ENCODE measurements at places on chromosomes 2 and 18. TPM values are rescaled to one million over a fixed set of nuclear protein-coding genes. Genes with fewer than 3 reads are reported as not detected.

KCNJ13 gene
- not detected for total RNA-seq

GLI2 gene
- 0.64 TPM for total RNA-seq

DNA sequence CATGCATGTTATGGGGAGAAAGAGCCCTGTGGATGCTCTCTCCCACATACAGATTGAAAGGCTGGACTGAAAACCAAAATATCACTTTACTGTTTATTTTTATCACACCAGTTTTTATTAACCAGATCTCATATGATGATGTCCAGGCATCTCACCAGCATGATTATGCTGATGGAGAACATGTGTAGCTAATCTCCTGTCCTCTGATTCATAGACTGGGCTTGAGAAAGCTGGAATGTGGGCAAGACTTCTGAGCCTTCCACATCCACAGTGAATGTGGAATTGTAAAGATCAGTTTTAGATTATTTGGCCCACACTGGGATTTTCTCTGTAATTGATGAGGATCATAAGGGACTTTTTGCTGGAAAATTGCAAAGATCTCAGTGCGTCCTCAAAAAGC, 137.9 kb downstream of the ICOS start:
- no peak for DNase-seq

TRIM43 gene
- total RNA-seq = not detected

DNA sequence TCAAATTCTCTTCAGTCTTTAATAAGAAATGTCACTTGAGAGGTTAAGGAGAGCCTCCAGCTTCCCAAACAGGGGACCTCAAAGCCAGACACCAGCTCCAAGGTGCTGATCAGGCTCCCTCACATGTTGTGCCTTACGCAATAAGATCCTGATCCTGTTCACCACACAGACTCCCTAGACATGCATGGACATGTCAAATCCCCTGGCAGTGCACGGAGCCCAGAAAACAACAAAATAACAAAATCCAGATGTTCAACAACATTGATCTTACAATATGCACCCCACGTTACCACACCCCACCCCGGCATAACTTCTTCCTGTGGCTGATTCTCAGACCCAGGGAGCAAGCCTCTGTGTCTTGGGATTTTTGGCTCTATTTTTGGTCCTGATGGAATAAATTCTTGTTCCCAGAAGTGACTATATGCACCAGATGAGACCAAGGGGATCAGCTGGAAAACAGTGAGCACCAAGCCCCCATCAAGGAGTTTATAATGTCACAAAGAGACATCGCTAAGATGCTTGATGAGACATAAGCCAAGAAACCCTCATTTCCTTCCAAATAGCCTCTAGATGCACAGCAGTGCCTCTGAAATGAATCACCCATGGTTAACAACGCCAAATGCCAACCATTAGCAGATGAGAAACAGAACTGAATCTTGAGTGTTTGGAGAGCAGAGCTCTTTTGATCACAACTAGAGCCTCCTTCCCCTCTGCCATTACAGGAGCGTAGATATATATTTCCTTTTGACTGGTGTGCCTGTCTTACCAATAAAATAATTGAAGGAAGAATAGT, 198.2 kb downstream of the PRKCE start:
- peak; percentile 47 for DNase-seq

DNA sequence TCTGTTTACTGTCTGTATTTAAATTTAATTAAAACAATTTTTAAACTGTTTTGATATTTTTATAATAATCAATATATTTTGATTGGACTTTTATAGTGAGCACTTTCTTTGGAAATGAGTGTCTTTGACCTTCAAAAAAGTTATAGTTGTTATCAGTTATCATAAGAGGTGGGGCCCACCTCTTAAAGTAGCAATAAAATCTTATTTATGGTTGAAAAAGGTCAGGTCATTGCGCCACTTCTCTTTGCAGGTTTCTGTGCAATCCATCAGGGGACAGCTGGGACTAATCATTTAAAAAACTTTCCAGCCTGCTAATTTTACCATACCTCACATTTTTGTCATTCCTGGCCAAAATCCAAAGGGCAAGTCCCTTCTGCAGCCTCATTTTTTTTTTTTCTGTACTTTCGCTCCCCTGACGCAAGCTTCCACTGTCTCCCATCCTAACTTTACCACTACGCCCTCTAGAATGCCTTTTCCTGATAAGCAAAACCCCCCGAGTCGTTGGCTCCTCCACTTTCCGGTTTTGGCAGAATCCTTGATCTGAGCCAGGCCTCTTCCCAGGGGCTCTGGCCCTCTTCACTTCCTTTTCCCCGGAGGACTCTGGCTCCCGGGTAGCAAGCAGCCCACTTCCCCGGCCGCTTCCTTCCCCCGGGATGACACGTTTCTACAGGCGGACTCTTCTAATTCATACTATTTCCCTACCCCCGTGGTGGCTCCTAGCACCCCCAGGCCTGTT, 1.1 kb upstream of the SEH1L start:
- peak; percentile 84 for DNase-seq

DNA sequence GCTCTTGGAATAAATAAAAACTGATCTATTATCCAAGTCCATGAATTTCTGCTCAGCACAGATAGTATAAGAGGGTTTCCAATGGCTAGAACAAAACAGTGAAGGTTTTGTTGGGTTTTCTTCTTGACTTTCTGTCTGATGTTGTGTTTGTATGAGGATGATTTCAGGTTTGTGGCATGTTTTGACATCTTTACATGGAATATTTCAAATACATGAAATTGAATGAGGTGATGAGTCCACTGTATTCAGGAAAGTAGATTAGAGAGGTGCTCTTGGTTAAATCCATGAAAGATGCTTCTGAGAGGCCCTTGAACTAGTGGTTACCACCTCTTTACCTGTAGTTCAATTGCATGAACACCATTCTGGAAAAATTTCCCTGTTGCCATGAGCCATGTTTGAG, 84.3 kb downstream of the RAPGEF4 start:
- DNase-seq = no peak

- DNase-seq = no peak
These were observed 684.8 kb downstream of the SOCS6 start for GRCh38 chr18:70973626-70974025.

- no peak for DNase-seq
These were observed 548.8 kb upstream of the SLC39A10 start for GRCh38 chr2:195108182-195108581.

DNA sequence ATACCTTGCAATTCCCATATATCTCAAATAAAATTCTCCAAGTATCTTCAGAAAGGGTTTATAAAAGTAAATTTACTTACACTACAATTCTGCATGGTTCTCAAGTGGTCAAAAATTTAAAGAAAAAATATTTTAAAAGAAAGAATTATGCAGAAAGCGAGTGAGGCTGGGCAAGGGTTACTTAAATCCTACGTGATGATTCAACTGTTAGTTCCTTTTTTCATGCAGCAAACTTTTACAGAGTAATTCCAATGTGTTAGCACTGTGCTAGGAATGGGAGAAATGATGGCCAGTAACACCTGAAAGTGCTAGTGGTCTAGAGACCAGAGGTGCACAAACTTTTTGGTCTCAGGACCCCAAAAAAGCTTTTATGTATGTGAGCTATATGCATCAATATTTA, 133.4 kb downstream of the ATAD2B start:
- DNase-seq = no peak

DNA sequence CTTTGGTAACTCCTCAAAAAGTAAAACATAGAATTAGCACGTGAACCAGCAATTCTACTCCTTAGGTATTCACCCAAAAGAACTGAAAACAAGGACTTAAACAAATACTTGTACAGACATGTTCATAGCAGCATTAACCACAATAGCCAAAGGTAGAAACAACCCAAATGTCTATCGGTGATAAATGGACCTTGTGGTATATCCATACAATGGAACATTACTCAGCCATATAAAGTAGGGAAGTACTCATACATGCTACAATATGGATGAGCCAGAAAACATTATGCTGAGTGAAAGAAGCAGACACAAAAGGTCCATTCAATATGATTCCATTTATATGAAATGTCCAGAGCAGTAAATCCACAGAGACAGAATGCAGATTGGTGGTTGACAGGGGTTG, 182.8 kb downstream of the DNER start:
- no peak for DNase-seq

DNA sequence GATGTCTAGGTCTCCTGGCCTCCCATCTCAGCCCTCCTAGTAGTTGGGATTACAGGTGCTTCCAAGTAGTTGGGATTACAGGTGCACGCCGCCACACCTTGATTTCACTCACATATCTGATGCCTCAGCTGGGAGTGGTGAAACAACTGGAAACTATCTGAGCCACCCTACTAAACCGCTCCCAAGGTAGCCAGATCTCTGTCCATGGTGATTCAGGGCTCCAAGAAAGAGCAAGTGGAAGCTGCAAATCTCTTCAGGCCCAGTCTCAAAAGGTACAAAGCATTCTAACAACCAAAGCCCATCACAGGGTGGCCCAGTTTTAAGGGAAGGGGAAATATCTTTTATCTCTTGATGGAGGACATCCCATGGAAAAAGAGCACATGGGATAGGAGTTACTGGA, 19.0 kb downstream of the C1GALT1C1L start:
- DNase-seq = no peak

DNA sequence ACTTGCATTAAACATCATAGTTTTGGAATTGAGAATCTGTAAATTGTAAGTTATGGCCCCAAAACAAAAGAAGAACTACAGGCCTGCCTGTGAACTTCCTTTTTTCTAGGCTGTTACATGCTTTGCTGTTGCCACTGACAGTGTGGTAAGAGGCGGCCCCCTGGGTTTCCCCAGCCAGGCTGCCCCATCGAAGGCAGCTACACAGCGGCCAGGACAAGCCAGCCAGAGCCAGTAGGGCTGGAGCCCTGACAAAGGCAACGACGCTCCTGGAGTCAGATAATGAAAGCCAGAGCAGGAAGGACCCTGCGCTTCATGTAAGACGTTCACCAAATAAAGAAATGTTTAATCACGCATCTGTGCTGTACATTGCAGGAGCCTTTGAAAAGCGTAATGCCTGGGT, 55.0 kb downstream of the ANKRD44 start:
- DNase-seq = no peak

DNA sequence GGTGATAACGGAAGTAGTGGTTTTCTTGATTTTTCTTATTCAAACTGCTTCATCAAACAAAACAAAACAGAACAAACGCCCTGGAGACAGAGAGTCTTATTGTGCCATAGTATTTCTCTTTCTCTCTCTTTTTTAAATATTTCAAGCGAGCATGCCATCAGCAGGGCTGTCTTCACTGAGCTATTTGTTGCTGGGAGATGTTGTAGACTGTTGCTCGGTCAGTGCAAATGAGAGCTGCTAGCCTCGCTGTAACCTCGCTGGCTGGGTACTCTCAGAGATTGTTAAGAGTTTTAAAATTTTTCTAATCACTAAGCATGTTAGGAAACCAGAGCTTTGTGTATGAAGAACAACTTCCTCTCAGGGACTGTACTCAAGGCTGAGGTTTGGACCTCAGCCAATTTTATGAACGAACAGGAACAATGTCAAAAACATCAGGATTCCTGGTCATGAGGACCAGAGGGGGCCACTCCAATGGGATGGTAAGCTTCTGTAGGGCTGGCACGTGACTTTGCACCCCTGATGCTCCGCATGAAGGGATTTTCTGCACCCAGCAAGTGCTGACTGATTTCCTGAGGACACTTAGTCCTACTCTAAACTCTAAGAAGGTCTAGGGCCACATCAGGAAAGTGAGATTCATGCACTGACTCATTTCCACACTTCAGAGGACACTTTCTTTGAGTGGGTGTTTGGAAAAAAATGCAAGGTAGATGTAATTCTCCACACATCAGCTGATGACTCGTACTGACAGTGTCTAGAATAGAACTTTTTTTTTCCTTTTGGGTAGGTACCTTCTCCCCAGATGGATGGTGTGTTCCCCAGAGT, 59.8 kb upstream of the IL1R1 start:
- DNase-seq = peak; percentile 84

DNA sequence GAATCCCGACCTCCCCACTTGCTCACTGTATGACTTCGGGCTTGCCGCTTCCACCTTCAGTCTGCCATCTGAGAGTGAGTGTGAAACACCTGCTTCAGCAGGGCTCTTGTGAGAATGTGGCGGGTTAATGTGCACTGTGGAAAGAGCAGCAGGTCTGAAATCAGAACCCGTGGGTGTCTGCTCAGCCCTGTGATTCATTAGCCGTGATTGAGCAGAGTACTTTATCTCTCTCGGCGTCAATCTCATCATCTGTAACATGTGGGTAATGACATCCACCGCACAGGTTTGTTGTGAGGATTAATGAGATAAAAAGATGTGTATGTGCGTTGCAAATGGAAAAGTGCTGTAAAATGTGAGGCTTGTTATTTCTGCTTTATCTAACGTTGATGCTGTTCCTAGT, 128.6 kb downstream of the LRATD1 start:
- no peak for DNase-seq

- no peak for DNase-seq
These were observed 2.8 kb downstream of the IL1F10 start for GRCh38 chr2:113070606-113070975.

- DNase-seq = no peak
These were observed 6.1 kb upstream of the NR4A2 start for GRCh38 chr2:156338578-156338977.

DNA sequence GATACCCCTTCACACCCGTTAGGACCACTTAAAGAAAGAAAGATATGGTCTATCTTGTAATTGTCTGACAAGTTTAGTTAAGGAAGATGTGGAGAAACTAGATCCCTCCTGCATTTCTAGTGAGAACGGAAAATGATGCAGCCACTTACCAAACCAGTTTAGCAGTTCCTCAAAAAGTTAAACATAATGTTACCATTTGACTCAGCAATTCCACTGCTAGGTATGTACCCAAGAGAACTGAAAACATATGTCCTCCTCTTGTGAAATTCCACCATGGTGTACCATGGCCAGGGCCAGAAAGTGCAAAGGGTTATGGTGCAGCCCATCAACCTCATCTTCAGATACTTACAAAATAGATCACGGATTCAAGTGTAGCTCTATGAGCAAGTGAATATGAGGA, 79.0 kb upstream of the ID2 start:
- no peak for DNase-seq

- no peak for DNase-seq
These were observed 113.6 kb downstream of the METTL8 start for GRCh38 chr2:171320208-171320621.

- DNase-seq = peak; percentile 33
These were observed 20.0 kb upstream of the SIX2 start for GRCh38 chr2:45029215-45029614.

- no peak for DNase-seq
These were observed 1.6 kb upstream of the RIOK3 start for GRCh38 chr18:23451491-23451890.

DNA sequence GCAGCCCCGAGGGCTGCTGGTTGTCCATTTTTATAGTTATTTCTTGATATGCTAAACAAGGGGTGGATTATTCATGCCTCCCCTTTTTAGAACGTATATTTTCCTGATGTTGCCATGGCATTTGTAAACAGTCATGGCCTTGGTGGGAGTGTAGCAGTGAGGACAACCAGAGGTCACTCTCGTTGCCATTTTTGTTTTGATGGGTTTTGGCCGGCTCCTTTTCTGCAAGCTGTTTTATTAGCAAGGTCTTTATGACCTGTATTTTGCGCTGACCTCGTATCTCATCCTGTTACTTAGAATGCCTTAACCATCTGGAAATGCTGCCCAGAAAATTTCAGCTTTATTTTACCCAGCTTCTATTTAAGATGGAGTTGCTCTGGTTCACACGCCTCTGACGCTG, 825.8 kb upstream of the CDH2 start:
- no peak for DNase-seq

- DNase-seq = no peak
These were observed 9.4 kb downstream of the CYP26B1 start for GRCh38 chr2:72138011-72138881.

KCNJ3 gene
- total RNA-seq = under 0.01 TPM
